ENCODE measurements at places on chromosomes 6 and 20.

DNA sequence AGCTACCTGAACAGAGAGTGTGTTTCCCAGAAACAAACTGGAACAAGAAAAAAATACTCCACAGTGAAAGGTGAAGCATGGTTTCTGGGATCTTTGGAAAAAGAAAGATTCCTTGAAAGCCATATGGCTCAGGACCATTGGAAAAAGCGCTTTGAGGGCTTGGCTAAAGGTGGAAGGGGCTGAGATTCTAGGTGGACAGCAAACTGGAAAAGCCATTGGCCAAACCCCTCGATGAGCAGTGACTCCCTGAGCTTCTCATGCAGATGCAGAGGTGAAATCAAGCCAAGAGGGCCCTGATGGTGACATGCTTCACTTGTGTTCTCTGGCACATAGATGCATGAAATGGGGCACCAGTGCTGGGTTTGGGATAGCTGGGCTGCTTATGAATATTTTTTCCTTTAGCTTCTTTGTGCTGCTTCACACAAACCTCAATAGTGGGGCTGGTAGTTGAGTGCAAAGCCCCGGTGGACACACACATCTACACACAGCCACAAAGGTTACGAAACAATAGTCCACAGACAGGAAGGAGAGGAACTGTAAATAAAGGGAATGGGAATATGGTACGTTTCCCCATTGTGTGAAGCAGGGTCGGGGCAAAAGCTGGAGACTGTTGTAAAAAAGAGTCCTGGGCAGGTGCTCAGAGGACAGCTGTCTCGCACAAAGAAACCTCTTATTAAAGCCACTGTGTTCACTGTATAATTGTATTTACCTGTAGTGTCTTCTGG, 117.8 kb downstream of the FOXA2 start:
- DNase-seq = no peak

DNA sequence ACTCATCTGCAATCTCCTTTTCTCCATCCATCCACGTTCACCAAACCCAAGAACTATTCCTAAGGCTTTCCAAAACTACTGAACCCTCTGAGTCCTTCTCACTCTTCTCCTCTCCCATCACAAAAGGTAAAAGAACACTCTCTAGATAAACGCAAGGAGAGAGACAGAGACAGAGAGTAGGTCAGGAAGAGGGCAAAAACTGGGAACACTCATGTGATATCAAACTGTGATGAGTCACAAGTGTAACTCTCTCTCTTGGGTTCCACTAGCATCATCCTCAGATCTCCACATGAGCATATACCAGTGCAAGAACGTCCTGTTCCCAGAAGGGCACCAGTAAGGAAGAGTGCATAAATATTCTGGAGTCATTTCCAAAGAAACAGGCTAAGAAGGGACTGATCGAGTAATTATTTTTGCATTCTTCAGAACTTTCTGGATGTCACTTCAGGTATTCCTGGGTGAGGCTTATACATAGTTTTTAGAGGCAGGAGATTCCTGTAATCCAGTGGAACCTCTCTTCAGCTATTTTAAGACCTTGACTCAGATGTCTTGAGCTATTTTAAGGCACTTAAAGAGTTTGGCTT, 47.3 kb upstream of the STXBP5 start:
- no peak for DNase-seq

DNA sequence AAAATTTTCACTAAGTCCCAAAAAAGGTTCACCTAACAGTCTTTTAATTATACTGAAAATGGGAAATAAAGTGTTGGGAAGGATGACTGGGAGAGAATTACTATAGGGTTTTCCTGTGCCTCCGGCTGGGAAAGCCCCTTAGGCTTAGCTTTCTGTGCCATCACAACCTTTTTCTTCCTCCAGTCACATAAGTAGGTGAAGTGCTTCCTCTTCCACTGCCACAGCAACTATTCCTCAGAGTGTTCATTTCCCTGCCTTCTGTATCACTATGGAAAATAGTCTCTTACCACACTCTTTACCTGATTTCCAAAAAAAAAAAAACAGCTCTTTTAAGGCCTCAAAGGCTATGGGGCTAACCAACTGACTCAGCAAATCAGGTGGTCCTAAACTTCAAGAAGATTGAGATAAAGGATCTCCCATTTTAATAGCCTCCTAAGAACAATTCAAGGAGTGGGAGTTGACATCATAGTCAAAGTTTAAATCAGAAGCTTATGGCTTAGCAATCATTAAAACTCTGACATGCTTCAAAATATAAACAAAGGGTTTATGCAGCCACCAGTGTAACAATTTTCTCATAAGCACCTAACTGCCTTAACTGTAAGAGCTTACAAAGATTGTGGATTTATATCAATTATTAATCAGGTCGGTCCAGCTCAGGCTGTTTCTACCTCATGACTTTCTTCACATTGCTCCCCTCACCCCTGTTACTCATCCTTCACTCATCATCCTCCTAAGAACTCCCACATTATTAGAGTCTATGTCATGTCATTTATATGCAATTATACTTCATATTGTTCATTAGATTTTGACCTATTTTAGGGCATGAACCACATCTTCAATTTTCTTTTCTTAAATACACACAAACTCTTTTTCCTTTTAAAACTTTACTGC, 95.3 kb downstream of the RNGTT start:
- no peak for DNase-seq

DNA sequence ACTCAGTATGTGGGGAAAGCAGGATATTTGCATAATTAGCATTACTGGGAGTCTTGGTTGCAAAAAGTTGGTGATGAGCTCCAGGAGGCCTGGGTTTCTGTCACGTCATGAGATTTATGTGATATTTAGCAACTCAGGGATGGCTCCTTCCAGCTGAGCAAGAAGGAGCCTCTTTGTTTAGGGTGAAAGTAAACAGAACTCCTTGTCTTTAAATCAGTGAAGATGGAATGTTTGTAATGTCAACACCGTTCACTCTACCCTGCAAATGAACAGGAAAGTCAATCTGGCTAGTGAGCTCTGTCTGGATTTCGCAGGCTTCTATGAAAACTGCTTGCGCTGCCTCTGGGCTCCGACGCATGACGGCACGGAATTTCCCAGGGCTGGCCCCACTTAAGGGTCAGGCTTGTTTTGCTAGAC, 86.9 kb downstream of the PXDC1 start:
- no peak for DNase-seq

GRCh38 chr20:38764567-38765318, 16.5 kb downstream of the ACTR5 start:
- no peak for DNase-seq

- DNase-seq = no peak
Observed at GRCh38 chr6:137486416-137486815, 7.8 kb downstream of the OLIG3 start.

DNA sequence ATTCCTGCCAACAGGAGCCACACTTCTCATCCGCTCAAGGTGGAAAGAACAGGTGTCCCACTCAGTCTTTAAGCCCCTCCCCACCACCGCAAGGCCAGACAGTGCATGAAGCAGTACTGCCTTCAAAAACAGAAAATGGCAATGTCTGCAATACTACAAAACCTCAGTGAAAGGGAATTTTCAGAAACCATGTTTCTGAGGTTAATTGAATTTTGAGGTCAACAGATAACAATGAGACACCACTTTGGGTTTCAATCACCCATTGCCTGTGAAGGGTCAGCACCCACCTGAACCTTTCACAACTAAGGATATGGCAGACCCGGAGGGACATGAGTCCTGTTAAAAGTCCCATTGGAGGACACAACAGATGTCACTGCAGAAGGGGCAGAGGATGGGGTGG, 13.0 kb downstream of the ZC3H12D start:
- DNase-seq = no peak

GRCh38 chr20:11380283-11380682, 537.4 kb upstream of the BTBD3 start:
- DNase-seq = no peak

DNA sequence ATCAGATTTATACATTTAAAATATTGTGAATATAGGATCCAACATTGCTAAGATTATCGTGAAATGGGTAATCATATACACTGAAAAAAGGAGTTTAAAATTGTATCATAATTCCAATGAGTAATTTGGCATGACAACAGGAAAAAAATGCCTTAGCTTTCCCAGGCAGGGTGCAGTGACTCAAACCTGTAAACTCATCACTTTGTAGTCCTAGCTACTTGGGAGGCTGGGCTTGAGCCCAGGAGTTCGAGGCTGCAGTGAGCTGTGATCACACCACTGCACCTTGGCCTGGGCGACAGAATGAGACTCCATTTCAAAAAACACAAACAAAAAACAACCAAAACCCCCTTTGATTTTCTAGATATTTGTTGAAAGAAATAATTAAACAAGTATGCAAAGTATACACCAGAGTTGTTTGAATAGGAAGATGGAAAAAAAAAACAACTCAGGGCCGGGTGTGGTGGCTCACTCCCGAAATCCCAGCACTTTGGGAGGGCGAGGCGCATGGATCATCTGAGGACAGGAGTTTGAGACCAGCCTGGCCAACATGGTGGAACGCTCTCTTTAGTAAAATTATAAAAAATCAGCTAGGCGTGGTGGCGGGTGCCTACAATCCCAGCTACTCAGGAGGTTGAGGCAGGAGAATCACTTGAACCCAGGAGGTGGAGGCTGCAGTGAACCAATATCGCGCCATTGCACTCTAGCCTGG, 98.7 kb downstream of the TRERF1 start:
- DNase-seq = no peak

DNA sequence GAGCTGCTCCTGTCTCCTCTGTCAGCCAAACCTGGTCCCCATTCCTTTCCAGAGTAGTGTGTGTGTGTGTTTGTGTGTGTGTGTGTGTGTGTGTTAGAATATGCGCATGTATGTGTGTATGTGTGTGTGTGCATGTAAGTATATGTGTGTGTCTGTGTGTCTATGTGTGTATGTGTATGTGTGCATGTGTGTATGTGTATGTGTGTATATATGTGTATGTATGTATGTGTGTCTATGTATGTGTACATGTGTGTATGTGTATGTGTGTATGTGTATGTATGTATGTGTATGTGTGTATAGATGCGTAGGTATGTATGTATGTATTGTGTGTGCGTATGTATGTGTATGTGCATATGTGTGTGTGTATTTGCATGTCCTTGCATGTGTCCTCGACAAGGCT, 79.5 kb downstream of the AGPAT4 start:
- no peak for DNase-seq

DNA sequence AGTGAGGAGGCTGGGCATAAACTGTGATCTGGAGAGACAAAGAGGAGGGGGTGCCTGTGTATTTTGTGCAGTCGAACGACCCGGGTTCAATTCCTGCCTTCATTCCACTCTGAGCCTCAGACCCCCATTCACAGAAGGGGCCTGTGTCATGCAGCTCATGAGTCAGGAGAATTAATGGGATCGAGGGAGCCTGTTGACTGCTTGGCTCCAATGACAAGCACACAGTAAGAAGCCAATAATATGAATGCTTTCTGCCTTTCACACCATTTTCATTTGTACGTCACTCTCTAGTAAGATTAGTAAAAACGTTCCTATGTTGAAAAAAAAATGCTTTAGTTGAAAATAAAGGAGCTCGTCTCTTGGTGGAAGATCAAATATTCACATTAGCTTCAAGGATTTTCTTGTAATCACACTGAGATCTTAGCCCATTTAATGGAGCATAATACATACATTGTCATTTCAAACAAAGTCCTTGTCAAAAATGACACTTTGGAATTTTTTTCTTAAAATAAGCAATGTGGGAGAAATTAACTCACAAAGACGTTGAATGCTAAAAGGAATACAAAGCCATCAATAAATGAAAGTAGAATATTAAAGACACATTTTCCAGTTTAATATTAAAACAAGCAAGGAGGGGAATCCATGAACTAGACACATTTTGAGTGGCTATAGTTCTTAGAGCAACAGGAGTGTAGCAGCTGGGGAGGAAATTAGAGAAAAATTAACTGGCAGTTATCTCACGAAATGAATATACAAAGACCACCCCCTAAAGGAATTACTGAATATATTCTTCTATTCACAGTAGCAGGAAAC, 246.7 kb upstream of the AFDN start:
- DNase-seq = no peak

- no peak for DNase-seq
Observed at GRCh38 chr6:15025446-15025845, 220.4 kb upstream of the JARID2 start.

DNA sequence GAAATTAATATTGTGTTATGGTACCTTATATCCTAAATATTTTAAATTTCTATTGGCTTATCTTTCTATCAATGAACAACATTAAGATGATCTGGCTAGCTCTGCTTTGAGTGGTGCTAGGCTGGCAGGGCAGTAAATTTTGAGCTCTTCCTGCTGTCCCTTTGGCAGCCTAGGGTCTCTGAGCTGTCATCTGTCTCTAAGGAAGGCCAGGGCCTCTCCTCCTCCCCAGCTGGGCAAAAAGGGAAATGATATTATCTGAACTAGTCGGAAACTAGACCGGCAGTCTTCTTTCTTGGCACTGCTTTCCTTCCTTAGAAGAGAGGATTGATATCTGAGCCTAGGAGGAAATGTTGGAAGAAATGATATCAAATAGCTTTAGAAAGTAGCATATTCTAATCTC, 176.7 kb upstream of the BTBD3 start:
- DNase-seq = no peak

DNA sequence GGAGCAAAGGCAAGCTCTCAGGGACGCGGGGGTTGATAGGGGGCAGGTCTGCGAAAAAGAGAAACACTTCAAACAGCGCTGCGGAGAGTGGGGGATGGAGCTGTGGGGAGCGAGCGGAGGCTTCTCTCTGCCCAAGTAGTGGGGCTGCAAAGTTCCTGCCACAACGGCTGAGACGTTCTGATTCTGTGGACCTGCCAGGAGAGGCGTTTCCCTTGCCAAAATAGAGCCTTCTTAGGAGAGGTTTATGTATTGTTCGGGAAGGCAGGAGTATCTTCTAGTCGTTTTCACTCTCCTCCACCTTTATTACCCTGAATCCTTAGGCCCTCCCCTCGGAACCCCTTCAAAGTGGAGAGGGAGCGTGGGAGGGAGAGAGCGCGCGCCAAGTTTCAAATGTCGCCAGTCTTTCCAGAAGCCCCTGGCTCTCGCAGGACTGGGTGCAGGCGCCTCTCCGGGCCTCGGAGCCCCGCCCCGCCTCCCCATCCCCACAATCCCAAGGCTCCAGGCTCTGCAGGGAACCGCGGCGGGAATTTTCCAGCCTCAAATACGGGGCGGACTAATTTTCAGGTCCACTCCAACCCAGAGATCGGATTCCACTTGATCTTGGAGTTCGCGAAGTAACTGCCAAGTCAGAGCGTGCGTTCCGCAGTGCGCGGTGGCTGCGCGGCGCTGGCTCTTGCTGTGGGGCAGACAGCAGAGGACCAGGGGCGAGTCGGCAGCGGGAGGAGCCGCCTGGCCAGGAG, 10.0 kb upstream of the POU3F2 start:
- DNase-seq = no peak

GRCh38 chr6:35016502-35017321, 124.4 kb downstream of the TCP11 start:
- DNase-seq = peak; percentile 57

DNA sequence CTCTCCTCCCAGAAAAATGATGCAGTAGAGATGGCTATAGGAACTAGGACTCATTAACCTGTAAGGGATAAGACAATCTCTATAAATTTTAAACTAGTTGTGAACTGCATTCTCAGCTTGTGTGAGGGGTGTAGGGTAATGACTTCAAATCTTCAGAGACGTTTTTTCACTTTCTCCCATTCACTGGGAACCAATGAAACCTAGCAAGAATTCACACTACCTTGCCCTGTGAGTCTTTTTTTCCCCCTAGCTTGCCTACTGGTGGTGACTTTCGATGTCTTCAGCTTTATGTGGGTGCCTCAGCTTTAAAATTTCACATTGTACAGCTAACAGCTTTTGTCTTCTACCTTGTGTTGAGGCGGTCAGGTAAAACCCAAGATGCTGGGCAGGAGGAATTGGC, 192.0 kb downstream of the MEI4 start:
- no peak for DNase-seq

GRCh38 chr6:169380493-169380892, 126.8 kb upstream of the THBS2 start:
- no peak for DNase-seq
